ENCODE measurements at places on chromosomes 11 and 22.

DNA sequence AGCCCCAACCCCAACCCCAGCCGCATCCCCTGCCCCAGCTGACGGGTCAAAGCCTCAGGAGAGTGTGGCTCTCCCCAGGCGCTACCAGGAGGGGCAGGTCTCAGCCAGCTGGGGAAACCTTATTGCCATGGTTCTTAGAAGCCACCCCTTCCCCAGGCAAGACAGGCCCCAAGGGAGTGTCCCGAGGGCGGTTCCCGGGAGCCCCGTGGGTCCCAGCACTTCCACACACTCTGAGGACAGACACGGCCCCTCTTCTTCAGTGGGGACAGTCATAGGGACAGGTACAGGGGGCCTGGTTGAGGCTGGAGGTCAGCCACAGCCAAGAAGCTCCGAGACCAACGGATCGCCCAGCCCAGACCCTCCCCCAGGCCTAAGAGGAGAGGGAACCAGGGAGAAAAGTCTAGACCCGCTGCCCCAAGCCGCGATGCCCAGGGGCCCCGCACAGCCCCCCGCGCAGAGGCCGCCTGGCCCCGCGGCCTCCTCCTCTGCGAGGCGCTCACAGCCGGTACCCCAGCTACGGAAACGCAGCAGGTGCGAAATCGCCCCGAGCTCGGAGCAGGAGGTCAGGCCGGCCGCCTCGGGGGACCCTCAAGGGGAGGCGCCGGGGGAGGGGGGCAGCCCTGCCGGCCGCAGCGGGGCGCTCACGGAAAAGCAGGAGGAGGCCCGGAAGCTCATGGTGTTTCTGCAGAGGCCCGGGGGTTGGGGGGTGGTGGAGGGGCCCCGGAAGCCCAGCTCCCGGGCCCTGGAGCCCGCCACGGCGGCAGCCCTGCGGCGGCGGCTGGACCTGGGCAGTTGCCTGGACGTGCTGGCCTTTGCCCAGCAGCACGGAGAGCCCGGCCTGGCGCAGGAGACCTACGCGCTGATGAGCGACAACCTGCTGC lies 2.6 kb downstream of the KLHDC7B start:
- DNase-seq, result no peak

GRCh38 chr22:23690713-23691112 lies at the start of gene RGL4:
RGL4 (plus strand) TSS chr22:23691013; CDS start chr22:23692031, 1,018 bp downstream.
- no peak for DNase-seq

DNA sequence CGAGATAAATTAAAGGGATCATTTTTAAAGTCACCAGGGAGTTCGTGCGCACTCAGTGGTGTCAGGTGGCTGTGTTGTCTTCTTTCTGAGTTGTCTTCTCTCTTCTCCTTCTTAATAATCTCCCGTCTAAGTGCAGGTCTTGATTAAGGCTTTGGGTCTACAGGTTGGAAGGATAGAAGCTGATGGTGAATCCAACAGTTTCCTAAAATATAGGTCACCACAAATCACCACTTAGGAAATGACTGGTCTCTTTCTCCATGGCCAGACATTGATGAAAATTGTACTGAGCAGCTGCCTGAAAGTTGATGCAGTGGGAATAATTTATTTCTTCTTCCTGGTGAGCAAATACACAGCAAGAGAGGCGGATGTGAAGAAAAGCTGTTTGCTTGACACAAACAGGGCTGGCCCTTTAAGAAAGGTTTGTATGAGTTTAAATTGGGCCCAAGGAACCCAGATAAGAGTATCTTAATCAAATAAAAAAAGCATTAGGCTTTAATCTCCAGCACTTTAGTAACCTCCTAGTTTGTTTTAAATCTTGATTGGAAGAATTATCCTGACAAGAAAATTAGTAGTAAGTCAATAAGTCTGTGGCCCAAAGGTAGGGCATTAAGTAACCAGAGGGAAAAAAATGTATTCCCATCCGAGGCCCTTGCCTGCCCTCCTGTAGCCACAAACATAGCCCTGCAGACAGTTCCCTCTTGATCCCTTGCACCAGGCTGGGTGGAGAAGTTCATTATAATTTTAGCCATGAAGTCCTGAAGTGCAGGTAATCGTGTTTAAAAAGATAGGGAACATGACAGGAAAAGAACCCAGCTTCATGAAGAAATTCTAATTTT lies 245.8 kb downstream of the KIRREL3 start:
- DNase-seq, result no peak

DNA sequence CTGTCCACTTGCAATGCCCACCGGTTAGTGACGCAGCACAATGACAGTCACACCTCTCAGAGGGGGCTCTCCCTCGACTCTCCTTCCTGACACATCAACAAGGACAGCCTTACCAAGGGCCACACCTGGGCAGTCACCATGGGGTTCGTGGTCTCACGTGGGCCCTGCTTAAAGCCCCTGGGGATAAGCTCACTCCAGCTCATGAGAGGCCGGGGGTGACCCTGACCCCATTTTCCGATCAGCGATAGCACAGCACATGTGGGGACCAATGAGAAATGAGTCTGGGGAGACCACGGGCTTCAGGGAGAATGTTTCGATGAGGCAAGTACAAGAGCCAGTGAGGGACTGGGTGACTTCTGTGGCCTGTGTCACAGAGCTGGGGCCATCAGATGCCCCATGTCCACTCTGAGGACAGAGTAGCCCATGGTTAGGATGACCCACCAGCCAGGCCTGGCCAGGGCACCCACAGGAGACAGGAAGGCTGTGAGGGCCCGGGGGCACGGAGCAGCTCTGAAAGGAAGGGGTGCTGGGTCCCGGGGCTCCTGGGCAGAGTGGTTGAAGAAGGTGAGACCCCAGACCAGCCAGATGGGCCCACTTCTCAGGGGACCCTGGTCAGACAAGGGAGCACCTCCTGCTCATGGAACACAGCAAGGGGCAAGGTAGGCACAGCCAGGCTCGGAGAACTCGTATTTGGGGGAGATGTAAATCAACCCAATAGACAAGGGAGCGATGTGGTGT lies 128.8 kb downstream of the MED15 start:
- DNase-seq, result no peak

- DNase-seq, result no peak
Measured at GRCh38 chr11:121391914-121392313, 60.2 kb upstream of the SORL1 start.

- no peak for DNase-seq
Measured at GRCh38 chr11:115933564-115933963, 429.3 kb upstream of the CADM1 start.

GRCh38 chr11:130404727-130405126 lies 23.7 kb downstream of the ADAMTS8 start:
- no peak for DNase-seq

- no peak for DNase-seq
Measured at GRCh38 chr11:66275396-66275795, 2.6 kb upstream of the CNIH2 start.

DNA sequence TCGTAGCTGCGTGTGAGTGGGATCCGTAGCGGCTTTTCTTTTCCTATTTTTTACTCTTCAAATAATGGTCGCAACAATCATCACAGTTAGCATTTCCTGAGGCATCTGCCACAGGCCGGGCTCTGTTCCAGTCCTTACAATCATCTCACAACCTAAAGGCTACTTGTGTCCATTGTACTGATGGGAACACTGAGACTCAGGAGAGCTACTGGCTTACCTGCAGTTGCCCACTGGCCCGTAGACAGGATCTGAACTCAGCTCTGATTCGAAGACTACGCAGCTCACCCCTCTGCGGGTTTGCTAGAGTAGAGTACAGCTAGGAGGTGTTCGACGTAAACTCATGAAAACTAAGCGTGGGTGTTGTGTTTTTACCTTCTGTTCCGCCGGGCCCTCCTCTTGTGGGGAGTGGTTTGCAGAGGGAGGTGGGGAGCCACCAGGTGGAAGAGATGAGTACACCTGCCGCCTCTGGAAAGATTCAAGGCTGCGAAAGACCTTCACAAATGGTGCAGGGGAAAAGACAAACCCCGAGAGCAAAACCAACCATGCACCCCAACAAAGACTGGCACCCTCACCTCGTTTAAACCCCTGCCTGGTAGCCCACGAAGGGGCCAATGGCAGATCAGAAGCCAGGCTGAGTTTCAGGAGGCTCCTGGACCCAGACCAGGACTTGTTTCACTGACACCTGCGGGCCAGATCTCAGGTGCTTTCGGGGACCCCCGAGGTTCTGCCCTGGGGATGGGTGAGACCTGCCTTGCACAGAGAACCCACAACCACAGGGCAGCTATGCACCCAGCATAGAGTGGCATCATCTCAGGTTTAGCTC lies 18.3 kb upstream of the RFPL3 start:
- DNase-seq, result no peak

DNA sequence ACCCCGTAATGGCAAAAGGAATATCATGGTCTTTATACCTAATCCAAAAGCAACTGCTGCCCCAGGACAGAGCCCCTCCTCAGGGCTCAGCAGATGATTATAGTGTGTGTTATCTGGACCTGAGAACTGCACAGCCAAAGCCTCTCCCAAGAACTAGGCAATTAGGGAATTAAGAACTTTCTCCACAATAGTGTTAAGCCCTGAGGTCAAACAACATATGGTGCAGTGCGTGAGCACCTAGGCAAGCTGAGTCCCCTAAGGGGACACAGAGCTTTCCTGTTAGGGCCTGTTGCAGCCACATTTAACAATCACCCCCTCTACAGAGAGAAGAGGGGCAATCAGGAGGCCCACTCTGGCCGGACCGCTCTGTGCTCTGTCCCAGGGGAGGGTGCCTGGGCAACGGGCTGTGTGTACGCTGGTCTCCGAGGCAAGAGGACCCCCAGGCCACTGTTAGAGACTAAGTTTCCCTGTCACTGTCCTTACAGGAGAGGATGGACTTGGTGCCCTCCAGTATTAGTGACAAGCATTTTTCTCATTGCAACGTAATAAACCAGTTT lies 1.4 kb upstream of the KCNJ5 start:
- no peak for DNase-seq

DNA sequence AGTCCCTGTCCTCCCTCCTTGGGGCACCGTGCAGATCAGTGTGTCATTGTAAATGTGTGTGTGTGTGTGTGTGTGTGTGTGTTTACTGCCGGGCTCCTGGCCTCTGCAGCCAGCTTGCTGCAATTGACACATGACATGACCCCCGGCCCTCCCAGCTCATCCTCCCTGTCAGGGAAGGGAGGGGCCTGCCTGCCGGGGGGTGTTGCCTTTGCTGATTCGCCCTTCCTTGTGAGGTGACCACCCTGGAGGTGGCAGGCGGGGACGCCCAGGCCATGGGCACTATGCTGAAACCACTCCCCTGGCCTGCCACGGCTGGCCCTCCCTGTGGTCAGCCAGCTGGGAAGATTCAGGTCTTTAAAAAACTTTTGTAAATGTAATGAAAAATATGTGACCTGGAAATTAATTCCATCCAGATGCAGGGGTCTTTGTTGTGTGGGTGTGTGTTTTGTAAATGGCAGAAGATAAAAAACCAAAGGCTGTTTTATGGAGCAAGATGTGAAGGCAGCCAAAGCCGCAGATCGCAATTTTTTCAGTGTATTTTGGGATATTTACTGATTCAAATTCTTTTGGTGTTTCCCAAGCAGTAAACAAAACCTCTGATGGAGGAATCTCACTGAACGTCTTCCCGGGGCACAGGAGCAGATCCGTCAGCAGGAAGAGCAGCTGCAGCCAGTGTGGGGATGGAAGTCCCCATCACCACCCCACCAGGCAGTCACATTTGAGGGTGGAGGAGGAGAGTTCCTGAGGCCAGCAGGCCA lies 23.2 kb downstream of the SHISAL1 start:
- no peak for DNase-seq

DNA sequence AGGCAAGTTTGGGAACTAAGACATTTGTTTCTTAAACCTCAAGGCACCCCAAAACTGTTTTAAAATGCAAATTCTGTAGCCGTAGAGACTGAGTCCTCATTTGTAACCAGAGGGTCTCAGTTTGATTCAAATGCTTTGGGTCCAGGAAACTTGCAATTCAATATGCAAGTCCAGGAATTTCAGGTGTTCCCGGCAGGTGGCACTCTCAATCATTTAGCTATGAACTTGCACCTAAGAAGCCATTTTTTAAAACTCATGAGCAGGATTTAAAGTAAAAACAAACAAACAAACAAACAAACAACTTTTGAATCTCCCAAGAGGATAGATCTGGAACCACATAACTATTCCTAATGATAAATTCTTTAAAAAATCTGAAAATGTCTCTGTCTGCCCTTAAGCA lies 8.7 kb upstream of the ABTB2 start:
- DNase-seq, result no peak

DNA sequence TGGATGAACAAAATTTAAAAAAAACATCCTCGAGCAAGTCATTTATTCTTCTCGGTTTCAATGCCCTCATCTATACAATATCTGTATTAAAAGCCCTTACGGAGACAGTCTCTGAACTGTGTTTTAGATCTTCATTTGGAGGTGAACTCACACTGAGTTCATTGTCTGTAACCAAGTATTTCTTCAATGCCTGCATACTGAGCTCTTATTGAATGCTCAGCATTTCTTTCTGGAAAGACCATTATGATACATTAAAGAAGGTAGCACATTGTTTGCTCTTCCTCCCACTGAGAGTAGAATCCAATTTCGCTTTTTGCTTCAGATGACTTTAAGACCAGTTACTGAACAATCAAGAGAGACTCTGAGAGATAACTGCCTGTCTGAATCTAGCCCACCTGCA lies 1.7 kb upstream of the ANO3 start:
- DNase-seq, result no peak

GRCh38 chr11:71342951-71343827 lies 90.8 kb upstream of the SHANK2 start:
- no peak for DNase-seq

- no peak for DNase-seq
Measured at GRCh38 chr11:66106786-66107599, 36.9 kb downstream of the PACS1 start.

DNA sequence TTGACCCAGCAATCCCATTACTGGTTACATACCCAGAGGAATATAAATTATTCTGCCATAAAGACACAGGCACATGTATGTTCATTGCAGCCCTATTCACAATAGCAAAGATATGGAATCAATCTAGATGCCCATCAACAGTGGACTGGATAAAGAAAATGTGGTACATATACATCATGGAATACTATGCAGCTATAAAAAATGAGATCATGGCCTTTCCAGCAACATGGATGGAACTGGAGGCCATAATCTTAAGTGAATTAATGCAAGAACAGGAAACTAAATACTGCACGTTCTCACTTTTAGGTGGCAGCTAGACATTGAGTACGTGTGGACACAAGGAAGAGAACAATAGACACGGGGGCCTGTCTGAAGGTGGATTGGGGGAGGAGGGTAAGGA lies 15.1 kb upstream of the WNT11 start:
- DNase-seq, result no peak

Data from GM12864 (cell line).